ENCODE measurements at places on chromosomes 16 and 17.
A peak's percentile ranks its signal among the peaks of the same experiment; 100 is the strongest.

- DNase-seq = no peak
Measured at GRCh38 chr17:20302246-20302917, 165.0 kb downstream of the LGALS9B start.

DNA sequence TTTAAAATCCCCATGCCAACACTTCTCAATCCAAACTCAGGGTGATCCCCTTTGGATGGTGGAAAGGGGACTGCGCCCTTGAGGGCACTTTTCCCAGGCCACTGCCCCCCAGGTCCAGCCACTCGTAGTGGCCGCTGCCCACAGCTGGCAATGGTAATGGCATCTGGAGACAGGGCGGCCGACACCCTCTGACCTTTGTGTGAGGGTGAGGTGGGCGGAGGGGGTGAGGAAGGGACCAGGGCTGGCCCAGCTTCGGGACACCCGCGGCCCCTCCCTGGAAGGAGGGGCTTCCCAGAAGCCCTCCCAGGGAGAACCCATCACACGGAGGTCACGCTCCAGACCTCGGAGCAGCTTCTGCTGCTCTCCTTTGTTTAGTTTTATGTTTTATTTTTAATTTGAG lies 289.7 kb downstream of the FOXL1 start:
- DNase-seq = no peak

DNA sequence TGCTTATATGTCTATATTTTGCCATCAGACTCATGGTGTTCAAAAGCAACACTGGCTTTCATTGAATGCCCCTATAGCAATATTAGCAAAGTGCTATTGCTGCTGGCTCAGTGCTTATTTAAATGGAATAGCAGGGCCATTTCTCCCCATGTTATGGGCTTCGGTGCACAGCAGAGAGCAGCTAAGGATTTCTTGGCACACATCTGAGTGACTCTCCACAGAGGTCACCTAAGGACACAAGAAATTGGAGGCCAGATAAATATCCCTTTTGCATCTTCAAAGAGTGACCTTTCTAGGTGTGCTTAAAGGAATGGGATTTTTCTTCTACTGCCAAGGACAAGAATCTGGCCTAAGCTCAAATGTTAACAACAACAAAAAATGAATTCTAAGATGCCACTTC lies 751.8 kb downstream of the CDH11 start:
- DNase-seq = no peak

DNA sequence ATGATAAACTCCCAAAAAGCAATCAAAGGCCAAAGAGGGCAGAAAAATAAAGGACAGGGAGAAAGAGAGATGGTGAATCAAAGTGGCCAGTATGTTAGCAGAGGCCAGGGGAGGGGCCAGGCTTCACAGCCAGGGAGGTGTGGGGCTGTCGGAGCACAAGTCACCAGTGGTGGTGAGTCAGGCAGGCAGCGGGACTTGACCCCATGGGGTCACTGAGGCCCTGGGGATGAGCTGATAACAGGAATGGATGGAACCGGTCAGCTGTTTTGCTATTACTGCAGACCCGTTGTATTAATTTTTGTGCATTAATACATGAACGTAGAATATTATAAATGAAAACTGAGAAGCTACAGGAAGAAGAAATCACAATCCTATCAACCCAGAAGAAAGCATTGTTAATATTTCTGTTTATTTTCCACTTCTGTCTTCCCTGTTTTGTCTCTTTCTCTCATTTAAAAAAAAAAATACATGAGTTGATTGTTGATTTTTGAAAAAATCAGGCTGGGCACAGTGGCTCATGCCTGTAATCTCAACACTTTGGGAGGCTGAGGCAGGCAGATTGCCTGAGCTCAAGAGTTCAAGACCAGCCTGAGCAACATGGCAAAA lies 106.9 kb downstream of the SOCS1 start:
- DNase-seq = no peak

DNA sequence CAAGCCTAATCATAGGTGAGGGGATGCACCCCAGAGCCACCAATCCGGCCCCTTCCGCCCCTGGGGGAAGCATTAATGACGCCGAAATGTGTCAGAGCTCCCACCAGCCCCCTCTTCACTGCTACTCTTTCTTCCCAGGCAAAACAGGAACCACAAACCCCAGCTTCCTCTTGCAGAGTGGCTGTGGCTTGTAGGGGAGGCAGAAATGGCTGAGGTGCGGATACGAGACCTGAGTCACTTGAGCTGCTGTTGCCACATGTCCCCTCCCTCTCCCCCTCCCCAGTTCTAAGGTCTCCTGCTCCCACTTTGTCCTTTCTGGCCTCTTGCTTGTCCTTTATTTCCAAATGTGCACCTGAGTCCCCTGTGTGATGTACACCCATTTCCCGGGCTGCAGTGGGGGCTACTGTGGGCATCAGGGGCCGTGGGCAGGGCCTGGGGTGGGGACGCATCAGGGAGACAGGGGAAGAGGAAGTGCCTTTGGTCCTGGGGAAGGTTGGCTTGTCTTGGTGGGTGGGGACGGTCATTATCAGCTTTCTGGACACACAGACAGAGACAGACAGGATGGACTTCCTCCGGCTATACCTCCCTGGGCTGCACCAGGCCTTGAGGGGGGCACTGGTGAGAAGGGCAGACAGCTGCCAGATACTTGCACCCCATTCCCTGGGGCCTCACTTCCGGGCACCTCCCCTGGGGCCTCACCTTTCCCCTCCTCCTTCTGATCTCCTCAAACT lies at the start of gene APOBR:
Gene APOBR, plus strand, starts transcription at position 523 of the 731 bp plus-strand sequence. Its CDS starts 39 bp downstream, at position 562.
- no peak for DNase-seq

DNA sequence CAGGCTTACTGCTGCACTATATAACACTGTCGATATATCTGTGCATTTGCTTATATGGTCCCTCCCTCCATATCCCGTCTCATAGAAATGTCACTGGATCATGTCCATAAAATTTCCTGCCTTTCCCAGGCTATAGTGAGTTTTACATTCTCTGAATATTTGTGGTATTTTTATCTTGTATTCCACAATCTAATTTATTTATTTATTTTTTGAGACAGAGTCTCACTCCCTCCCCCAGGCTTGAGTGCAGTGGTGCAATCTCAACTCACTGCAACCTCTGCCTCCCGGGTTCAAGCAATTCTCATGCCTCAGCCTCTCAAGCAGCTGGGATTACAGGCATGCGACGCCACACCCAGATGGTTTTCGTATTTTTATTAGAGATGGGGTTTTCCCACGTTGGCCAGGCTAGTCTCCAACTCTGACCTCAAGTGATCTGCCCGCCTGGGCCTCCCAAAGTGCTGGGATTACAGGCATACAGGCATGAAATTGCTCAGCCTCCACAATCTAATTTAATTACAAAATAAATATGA lies 12.9 kb downstream of the TRIM37 start:
- DNase-seq = peak; percentile 92
